Amniotic stem cell (primary cell): ENCODE measurements at places on chromosomes 6 and 20.

DNA sequence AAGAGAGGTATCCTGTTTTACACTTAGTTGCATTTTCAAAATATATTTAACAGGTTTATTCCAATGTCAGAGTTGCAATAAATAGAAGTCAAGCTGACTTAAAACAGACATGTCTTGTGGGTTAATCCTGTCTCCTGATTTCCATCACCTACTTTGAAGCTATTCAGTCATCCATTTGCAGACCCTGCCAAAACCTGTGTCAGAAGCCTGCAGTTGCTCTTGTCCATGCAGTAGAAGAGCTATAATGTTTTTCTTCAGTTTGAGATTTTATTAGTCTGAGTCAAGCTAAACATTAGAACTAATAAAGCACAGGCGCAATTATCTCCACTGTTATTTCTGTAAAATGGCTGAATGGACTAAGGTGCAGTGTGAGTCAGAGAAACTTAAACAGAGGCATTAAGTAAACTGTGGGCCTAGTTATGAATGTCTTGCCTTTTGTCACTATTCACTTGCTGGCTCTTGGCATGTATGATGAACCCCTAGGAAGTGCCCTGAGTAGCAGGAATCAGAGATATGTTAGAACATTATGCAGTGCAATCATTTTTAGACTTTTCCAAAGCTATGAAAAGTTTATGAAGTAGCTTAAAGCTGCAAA, 11.0 kb upstream of the HDGFL1 start:
- no peak for DNase-seq

DNA sequence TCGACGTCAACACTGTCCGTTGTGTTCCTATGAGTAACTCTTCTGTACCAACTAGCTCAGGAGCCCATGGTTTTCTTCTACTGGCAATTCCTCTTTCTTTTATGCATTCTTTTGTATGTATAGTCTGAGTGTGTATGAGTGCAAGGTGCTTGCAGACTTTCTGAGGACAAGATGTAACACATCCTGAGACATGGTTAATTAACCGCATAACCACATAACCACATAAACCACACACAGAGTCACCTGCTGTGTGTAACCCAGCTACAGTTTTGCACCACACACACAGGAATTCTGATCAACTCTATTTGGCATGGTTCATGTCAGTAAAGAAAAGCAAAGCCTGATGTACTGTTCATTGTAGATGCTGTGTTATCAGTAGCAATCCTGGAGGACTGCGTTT, 98.6 kb downstream of the DACT2 start:
- no peak for DNase-seq

DNA sequence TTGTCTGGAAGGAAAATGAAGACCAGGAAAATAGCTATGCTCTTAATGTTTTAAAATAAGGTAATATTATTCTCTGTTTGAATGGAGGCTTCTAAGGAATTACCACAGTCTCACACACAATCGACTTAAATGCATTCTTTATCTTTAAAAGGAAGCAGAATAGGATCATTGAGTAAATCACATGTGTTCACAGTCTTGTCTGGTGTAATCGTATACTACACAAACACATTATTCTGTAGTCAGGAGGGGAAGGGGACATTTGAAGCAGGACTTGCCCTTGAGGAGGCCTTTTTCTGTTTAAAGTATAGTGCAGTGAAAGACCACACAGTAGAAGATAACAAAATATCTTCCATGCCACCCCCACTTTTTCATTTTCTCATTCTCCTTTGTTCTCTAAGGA, 20.6 kb upstream of the REV3L start:
- no peak for DNase-seq

DNA sequence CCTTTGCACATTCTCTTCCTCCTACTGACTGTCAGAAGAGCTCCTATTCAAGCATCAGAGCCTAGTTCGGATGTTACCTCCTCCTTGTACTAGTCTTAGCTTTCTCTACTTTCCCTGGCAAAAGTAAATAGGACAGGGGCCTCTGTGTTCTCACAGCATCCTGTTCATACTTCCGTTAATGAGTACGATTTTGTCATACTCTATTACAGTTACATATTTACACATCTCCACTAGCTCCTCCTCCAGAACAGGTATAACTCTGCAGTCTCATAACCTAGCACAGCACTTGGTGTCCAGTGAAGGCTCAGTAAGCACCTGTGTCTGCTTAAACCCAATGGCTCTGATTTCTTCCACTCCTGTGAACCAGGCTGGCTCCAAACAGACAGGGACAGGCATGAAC, 7.0 kb downstream of the ELMO2 start:
- no peak for DNase-seq

DNA sequence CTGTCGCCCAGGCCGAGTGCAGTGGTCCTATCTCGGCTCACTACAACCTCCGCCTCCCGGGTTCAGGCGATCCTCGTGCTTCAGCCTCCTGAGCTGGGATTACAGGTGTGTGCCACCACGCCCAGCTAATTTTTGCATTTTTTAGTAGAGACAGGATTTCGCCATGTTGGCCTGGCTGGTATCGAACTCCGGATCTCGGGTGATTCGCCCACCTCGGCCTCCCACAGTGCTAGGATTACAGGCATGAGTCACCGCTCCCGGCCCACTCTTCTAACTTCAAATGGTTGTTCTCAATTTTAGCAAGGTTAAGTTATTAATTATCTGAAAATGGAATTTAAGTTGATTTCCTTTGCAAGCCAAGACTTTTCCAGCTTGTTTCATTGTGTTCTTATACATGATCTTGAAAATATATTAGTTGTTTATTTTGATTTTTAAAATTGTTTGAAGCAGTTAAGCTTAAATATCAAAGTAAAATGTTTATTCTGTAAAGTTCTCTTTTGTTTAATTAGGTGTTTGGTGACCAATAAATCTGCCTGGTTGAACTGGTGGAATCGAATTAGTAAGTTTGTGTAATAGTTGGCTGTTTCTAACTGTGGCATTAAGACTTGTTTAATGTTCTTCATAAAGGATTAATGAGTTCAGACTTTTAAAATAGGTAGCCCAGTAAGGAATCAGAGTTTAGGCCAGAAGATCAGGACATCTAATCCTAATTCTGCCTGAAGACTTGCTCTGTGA, 2.3 kb downstream of the PM20D2 start:
- DNase-seq: no peak

DNA sequence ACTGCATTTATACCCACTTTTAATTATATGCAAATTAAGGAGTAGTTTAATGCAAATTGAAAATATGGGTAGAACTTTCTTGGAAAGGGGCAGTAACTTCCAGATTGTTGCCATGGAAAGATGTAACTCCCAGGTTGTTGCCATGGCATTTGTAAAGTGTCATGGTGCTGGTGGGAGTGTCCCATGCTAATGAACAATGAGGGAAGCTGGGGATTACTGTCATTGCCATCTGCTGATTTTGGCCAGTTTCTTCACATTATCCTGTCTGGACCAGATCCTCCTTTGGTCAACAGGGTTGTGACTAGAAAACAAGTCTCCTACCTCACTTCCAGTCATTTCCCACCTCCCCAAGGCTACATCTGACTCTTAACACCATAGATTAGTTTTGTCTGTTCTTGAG, 45.4 kb upstream of the FERMT1 start:
- no peak for DNase-seq

DNA sequence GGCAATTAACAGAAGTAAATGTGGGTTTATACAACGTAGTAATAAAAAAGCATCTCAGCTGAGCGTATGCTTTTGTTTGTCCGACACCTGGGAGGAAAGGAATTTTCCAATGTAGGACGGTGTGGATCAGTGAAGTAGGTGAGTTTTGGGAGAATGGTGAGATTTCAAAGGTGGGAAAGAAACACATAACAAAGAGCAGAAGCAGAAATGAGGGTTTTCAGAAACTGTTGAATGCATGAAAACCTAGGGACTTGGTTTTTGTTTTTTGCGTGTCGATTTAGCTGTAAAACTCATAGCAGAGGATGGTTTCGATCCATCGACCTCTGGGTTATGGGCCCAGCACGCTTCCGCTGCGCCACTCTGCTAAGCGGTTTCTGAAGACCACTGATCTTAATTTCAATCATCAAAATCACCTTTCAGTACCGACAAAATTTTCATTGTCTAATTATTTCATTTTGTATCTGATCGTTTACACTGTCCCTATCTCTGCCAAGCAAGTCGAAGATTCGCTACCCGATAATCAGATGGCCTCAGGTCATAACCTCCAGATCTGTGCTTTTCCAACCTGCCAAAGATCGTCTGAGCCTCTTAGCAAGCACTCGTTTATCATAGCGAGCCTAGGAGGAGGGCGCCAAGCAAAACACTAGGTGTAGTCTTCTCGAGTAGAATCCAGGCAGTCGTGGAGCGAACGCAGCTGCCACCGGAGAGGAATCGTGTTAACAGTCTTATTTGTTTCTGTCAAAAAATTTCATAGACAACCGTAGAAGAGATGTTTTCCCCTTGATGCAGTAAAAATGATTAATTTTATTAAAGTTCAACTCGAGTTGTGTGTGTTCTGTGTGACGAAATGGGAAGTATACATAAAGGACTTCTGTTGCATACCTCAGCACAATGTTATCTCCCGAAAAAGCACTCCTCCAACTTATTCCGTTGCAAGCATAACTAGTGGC, 20.9 kb upstream of the POM121L2 start:
- DNase-seq: peak; percentile 18

GRCh38 chr6:2055911-2056310, 189.5 kb downstream of the GMDS start:
- no peak for DNase-seq

- no peak for DNase-seq
Measured at GRCh38 chr20:37723668-37724067, 29.8 kb downstream of the CTNNBL1 start.
